Cerebellar nuclear complex (tissue), 1 donor: ENCODE measurements at places on chromosomes 2 and 18.
A peak's percentile ranks its signal among the peaks of the same experiment; 100 is the strongest.

DNA sequence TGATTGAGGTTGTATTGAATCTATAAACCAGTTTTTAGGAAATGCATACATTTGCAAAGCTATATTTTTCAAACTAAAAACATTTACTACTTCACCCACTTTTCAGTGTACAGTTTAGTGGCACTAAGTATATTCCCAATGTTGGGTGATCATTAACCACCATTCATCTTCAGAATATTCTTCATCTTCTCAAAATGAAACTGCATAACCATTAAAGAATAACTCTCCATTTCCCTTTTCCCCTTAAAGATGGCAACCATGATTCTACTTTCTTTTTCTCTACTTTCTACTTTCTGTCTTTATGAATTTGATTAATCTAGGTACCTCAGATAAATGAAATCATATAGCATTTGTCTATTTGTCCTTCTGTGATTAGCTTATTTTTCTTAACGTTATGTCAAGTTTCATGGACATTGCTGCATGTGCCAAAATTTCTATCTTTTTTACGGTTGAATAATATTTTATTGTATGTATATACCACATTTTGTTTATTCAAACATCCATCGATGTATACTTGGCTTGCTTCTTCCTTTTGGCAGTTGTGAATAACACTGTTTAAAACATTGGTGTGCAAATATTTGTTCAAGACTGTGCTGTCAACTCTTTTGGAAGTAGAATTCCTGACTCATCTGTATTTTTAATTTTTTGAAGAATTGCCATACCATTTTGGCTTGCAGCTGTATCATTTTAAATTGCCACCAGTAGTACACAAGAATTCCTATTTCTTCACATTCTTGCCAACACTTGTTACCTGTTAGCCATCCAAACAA, 104.9 kb downstream of the RPRM start:
- DNase-seq: no peak

DNA sequence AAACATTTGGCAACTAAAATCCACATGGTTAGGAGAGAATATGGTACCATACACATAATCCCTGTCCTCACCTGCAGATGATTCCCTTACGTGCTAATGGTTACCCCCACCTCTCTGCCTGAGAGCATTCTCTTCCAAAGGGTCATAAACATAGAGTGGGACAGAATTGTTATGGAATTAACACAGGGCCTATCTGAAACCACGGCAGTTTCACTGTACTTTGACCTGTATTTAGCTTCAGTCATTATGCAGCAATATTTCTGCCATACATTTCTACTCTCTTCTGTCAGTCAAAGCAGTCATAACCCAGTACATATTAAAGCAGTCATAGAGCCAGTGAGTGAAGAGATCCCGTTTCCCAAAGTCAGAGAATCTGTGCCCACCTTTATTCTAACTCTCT, 1128.9 kb upstream of the NXPH2 start:
- DNase-seq: no peak

DNA sequence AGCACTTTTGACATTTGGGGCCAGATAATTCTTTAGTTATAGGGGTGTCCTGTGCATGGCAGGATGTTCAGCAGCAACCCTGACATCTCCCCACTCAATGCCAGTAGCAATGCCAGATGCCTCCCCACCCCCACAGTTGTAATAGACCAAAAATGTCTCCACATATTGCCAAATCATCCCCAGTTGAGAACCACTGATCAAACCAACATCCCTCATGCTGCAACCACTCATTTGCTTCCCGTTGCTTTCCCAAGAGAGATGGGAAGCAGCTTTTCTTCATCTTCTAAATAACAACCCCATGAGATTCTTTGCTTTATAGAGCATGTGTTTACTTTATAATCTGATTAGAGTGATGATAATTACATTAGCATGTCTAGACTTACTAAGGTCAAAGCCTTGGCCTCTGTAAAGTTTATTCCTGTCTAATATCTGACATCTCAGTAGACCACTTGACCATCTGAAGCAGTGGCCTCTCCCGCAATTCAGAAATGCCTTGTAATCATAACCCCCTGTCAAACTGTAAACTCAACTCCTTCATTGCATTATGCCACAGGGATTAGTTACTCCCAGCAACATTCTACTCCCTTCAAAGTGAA, 28.7 kb upstream of the C1D start:
- DNase-seq: no peak

DNA sequence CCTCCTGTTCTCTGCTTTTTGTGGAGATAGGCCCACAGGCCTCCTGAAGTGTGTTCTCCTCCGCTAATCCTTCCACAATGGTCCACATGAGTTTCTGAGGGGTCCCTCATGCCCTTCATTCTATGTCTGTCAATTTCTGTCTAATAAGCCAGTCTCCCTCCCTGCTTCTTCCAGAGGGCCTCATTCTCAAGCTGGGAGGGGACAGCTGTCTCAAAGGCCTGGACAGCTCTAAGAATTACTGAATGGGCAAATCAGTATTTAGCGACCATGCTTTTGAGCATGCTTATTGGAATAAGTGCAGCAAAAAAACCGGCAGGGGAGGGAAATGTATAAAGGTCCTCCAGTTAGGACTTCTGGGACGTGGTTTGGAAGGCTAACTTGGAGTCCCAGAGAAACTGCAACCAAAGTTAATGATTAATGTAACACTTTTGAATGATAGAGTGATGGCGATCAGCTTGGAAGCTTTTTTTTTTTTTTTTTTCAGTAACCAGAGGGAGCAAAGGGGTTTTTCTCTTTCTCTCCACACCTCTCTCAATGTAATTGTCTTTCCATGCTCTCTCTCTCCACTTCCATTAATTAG, 890.7 kb upstream of the POU3F3 start:
- DNase-seq: no peak

DNA sequence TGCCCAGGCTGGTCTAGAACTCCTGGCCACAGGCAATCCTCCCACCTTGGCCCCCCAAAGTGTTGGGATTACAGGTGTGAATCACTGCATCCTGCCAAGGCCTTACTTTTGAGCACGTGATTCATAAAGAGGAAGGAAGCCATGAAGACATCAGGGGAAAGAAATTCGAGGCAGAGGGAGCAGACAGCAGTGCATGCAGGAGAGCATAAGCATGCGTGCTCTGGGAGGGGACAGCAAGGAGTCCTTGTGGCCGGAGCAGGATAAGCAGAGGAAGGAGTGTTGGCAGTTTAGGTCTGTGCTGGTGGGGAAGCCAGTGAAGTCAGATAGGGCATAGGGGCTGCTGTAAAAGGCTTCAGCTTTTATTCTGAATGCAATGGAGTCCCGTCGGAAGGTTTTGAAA, 400.5 kb upstream of the RAB12 start:
- DNase-seq: no peak

DNA sequence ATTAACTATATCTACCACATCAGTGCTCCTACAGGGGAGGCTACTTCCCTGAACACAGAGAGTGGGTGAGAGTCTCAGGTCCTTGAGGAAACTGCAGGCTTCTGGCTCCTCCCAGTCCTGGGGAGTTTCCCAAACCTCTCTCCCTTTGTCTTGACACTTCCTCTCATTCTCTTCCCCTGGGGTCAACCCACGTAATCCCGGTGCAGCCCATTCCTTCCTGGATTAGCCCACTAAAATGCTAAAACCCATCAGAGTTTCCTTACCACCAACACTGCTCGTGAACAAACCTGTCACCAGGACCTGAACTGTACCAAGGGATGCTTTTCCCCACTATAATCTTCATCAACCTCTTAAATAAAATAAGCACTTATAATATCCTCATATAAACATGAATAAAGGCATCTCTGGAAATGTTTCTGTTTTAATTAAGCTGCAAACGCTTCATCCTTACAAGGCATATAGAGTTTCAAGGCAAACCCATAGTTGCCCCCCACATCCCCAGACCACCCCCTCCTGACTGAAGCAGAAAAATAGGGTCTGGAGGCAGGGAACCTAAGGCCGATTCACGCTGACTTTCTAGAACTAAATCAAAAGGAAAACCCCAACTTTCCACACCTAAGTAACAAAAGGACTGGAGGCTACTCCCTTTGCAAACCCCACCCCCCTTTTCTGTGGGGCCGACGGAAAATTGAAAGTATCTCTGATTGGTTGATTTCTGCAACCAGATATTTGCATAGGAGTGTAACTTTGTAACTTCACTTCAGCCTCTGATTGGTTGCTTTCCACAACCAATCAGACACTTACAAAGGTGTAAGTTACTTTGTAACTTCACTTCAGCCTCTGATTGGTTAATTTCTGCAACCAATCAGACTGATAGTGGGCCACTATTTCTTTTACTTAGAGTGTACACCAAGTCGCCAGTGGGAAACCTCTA, 19.0 kb downstream of the TMSB10 start:
- no peak for DNase-seq

GRCh38 chr18:3313685-3314084, 51.8 kb downstream of the MYL12B start:
- no peak for DNase-seq

DNA sequence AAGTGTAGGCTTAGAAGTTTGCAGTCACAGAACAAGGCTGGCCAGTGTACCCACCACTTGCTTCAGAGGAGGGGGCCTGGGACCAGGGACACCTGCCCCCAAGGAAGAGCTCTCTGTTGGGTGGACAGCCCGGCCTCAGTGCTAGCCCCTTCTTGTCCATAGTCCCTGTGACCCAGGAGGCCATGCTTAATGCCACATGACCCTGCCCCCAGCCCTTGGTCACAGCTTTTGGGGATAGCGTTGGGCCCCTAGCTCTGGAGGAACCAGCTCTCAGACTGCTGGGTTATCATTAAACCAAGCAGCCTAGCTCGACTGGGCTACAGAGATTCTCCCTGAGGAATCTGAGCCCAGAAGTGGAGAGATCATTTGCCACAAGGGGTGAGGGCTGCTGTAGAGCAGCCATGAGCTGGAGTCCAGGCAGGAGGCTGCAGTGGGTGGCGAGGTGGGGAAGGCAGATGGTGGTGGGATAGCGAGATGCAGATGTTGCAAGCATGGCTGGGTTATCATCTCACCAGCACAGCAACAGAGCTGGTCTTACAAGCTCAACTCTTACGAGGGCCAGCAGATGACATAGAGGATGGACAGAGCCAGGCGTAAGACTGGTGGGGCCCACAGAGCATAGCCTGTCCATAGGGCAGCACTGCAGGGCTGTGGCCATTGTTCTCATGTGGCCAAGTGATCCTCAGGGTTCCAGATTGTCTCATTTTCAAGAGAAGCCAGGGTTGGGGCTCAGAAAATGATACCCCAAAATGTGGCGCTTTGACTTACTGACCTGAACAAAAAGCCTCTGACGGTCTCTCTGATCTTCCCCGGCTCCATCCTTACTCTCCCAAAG, 7.2 kb upstream of the TMEM37 start:
- DNase-seq: no peak

GRCh38 chr2:71851094-71851750, 296.4 kb downstream of the CYP26B1 start:
- DNase-seq: no peak

GRCh38 chr2:182280118-182280517, 146.7 kb downstream of the PDE1A start:
- no peak for DNase-seq

DNA sequence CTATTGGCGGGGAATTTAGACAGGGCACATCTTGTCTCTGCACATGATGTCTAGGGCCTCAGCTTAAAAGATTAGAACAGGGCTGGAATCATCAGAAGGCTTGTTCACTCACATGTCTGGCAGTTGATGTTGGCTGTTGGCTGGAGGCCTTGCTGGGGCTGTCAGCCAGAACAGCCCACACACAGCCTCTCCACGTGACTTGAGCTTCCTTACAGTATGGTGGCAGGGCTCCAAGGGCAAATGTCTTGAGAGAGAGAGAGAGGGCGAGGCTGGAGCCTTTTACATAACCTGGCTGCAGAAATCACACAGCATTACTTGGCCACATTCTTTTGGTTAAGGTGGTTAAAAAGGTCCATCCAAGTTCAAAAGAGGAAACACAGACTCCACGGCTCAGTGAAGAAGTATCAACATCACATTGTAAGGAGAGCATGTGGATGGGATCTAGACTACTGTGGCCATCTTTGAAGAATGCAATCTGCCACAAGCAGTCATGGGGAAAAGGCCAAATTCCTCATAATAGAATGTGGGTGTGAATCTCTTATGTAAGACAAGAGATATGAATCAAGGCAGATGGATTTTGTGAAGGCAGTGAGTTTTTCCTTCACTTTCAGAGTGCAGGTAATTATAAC, 30.4 kb downstream of the SRSF7 start:
- peak; percentile 61 for DNase-seq

- DNase-seq: no peak
Measured at GRCh38 chr18:40911041-40911440, 1044.0 kb upstream of the PIK3C3 start.

- no peak for DNase-seq
Measured at GRCh38 chr18:48590678-48591077, 51.8 kb downstream of the CTIF start.

- DNase-seq: no peak
Measured at GRCh38 chr2:6822406-6822805, 43.3 kb downstream of the CMPK2 start.

- DNase-seq: no peak
Measured at GRCh38 chr2:168583710-168584521, 127.8 kb downstream of the CERS6 start.

GRCh38 chr2:57448816-57449215, 597.8 kb upstream of the VRK2 start:
- DNase-seq: no peak

DNA sequence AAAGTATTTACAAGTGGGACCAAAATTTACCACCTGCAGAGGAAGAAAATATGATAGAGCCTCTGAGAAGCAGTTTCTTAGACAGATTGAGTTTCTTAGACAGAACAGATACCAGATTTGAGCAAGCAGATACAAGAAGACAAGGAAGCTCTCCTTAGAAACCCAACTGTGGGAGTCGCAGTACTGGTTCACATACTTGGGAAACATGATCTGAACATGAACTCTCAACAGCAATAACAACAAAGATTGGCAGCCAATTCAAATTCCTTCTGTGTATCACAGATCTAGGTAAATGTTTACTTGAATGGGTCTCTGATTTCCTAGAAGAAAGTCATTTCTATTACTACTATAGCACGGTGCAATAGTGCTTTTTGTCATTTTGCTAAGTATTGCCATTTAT, 82.1 kb downstream of the OLA1 start:
- no peak for DNase-seq

- no peak for DNase-seq
Measured at GRCh38 chr2:221779614-221780067, 207.5 kb upstream of the EPHA4 start.

GRCh38 chr2:70094978-70095719, 7.9 kb downstream of the PCBP1 start:
- DNase-seq: no peak

- DNase-seq: no peak
Measured at GRCh38 chr18:36392164-36392978, 94.9 kb downstream of the FHOD3 start.

GRCh38 chr18:11322006-11322405, 172.6 kb upstream of the PIEZO2 start:
- no peak for DNase-seq

DNA sequence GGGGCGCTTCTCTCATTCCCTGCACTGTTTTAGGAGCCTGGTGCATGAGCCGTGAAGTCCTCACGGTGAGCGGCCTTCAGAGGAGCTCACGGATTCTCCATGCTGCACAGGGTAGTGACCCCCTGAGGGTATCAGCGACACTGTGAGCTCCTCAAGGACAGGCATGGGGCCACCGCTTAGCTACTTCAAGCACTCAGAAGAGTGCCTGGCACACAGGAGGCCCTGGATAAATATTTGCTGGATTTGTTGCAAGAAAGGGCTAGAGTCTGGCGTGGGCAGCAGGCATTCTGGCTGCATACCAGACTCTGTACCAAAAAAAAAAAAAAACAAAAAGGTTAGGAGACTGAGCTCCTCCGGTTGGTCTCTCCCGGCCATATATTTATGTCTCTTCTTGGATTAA, 5.7 kb upstream of the MBP start:
- DNase-seq: no peak
